ENCODE measurements at places on chromosomes 7 and 10. TPM values are rescaled to one million over a fixed set of nuclear protein-coding genes. Genes with fewer than 3 reads are reported as not detected.

DNA sequence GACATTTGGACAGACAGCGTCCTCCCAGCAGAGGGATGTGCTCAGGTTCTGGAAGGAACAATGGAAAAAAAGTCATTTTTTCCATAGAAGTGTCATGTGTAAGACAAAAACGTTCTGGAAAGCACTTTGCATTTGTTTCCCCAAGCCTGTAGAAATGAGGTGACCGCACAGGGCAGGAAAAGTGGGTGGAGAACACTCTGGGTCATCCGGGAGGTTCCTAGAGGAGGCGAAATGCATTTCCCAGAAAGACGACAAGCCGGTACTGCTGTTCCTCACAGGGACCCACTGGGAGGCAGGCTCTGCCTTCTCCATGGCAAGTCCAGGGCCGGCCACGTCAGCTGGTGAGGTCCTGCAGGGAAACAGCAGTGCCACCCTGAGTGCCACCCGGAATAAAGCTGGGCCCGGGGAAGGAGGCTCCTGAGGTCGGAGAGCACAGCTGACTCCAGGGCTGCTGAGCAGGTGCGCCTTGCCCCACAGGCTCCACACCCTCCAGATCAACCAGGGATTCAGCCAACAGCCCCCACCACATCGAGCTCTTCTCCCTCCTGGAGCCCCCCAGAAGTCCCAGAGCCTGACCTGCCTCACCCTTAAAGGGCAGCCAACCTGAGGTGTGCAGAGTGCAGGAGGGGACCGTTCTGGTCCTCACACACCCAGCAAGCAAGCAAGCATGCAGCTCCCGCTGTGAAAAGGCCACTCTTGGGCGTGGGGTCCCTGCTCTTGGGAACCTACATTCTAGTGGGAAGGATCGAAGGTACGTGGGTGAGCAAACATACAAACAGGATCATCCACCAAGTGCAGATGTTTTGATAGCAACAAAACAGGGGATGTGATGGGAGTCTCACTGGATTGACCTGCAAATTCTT lies 28.8 kb upstream of the INPP5A start:
- no peak overlapping the region for H3K4me3 ChIP-seq
- no peaks in the 10 kb centered on the region for H3K4me1 ChIP-seq
- H3K27me3 ChIP-seq: no peaks in the 10 kb centered on the region
- no peak for DNase-seq

- no peaks in the 10 kb centered on the region for H3K36me3 ChIP-seq
- peak; percentile 72 for DNase-seq
- H3K27ac ChIP-seq: no peak overlapping the region
- no peaks in the 10 kb centered on the region for H3K4me1 ChIP-seq
- no peaks in the 10 kb centered on the region for H3K27me3 ChIP-seq
Measured at GRCh38 chr10:106440355-106440754, 724.2 kb downstream of the SORCS1 start.

GRCh38 chr7:133742709-133743538 lies 384.2 kb upstream of the LRGUK start:
- H3K4me1 ChIP-seq: no peaks in the 10 kb centered on the region
- no peak for DNase-seq
- H3K4me3 ChIP-seq: no peak overlapping the region
- H3K36me3 ChIP-seq: no peaks in the 10 kb centered on the region
- no peaks in the 10 kb centered on the region for H3K27me3 ChIP-seq

- H3K4me1 ChIP-seq: no peaks in the 10 kb centered on the region
- DNase-seq: peak; percentile 46
- H3K4me3 ChIP-seq: no peak overlapping the region
- H3K27ac ChIP-seq: no peak overlapping the region
- no peaks in the 10 kb centered on the region for H3K36me3 ChIP-seq
Measured at GRCh38 chr7:69418869-69419670, 179.2 kb upstream of the AUTS2 start.

DNA sequence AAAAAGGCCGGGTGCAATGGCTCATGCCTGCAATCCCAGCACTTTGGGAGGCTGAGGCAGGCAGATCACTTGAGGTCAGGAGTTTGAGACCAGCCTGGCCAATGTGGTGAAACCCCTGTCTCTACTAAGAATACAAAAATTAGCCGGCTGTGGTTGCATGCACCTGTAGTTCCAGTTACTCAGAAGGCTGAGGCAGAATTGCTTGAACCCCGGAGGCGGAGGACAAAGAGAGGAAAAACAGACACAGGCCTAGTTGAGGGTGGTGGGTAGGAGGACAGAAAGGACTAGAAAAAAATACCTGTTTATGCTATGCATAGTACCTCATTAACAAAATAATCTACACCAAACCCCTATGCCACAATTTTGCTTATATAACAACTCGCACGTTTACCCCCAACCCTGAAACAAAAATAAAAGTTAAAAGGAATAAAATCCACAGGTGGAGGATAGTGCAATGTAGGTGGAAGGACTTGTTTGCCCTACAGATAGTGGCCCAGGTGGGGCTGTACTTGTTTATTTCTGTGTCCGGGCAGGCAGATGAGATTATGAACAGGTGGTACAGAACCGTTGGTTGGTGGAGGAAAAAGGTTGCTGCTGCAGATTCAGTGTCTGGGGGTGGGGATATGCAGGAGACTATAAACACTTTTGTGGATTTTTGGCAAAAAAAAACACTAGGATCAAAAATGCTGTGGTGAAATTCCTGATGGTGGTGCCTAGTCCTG lies 5.1 kb downstream of the ZNF680 start:
- H3K36me3 ChIP-seq: no peaks in the 10 kb centered on the region
- peaks cover 9% of the 10 kb centered on the region for H3K4me1 ChIP-seq
- no peaks in the 10 kb centered on the region for H3K27me3 ChIP-seq
- DNase-seq: no peak
- no peak overlapping the region for H3K4me3 ChIP-seq

DNA sequence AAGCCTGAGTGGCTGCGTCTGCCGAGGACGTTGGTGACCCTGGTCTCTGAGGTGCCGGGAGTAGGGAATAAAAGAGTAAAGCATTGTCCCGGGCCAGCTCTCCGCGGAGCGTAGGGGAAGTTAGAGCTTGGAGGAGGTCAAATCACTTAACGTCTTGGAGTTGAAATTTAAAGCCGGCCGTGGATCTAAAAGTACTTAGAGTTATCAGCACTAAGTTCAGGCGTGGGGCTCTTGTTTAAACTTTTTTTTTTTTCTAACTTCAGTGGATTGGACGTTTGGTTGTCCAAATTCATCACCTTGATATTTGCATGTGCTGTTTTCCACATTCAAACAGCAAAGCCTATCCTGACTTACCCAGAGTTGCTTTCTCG lies 700 bp downstream of the NIPSNAP2 start:
- H3K27me3 ChIP-seq: no peaks in the 10 kb centered on the region
- no peaks in the 10 kb centered on the region for H3K36me3 ChIP-seq
- peak overlapping the region; percentile 69 for H3K4me3 ChIP-seq
- H3K4me1 ChIP-seq: peaks cover 7% of the 10 kb centered on the region
- DNase-seq: no peak
- peak overlapping the region; percentile 65 for H3K27ac ChIP-seq

- no peak for DNase-seq
- H3K27me3 ChIP-seq: no peaks in the 10 kb centered on the region
- H3K4me1 ChIP-seq: no peaks in the 10 kb centered on the region
Measured at GRCh38 chr7:97317575-97317974, 200.1 kb downstream of the SDHAF3 start.

- peak overlapping the region; percentile 76 for H3K4me3 ChIP-seq
- H3K4me1 ChIP-seq: peaks cover 29% of the 10 kb centered on the region
- no peaks in the 10 kb centered on the region for H3K36me3 ChIP-seq
- no peak overlapping the region for H3K27ac ChIP-seq
- no peak for DNase-seq
Measured at GRCh38 chr10:7410301-7410861, 453 bp downstream of the SFMBT2 start.

DNA sequence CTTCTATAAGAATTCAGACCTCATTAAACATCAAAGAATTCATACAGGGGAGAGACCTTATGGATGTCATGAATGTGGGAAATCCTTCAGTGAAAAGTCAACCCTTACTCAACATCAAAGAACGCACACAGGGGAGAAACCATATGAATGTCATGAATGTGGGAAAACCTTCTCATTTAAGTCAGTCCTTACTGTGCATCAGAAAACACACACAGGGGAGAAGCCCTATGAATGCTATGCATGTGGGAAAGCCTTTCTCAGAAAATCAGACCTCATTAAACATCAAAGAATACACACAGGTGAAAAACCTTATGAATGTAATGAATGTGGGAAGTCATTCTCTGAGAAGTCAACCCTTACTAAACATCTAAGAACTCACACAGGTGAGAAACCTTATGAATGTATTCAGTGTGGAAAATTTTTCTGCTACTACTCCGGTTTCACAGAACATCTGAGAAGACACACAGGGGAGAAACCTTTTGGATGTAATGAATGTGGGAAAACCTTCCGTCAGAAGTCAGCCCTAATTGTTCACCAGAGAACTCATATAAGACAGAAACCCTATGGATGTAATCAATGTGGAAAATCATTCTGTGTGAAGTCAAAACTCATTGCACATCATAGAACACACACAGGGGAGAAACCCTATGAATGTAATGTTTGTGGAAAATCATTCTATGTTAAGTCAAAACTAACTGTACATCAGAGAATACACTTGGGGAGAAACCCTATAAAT lies 24.1 kb downstream of the ZNF37A start:
- H3K27me3 ChIP-seq: no peaks in the 10 kb centered on the region
- H3K27ac ChIP-seq: no peak overlapping the region
- peak; percentile 38 for DNase-seq
- H3K36me3 ChIP-seq: peaks cover 27% of the 10 kb centered on the region

- no peaks in the 10 kb centered on the region for H3K27me3 ChIP-seq
- H3K27ac ChIP-seq: no peak overlapping the region
- DNase-seq: no peak
- no peak overlapping the region for H3K4me3 ChIP-seq
- no peaks in the 10 kb centered on the region for H3K4me1 ChIP-seq
Measured at GRCh38 chr10:13315361-13315760, 15.5 kb upstream of the PHYH start.

DNA sequence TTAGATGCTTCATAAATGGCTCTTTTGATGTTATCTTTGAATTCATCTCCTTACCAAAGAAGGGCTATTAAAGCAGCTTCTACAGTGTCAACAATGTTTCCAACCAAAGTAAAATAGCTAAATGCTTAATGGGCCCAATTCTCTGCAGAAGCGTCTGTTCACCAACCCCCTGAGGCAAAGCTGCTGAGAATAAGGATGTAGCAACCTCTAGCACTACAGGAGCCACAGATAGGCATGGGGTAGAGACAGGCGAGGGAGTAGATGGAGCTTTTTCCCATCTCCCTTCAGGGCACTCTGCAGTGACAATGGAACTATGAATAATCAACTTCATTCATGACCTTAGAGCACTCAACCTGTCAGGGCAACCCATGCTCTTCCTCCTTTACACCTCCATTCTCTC lies 134.1 kb downstream of the FZD1 start:
- no peak for DNase-seq
- H3K4me1 ChIP-seq: no peaks in the 10 kb centered on the region
- H3K4me3 ChIP-seq: no peak overlapping the region

- no peak overlapping the region for H3K27ac ChIP-seq
- no peaks in the 10 kb centered on the region for H3K27me3 ChIP-seq
- H3K36me3 ChIP-seq: no peaks in the 10 kb centered on the region
- peaks cover 1% of the 10 kb centered on the region for H3K4me1 ChIP-seq
Measured at GRCh38 chr7:18535810-18536415, 40.4 kb downstream of the HDAC9 start.

- no peak for DNase-seq
- H3K4me1 ChIP-seq: no peaks in the 10 kb centered on the region
- no peaks in the 10 kb centered on the region for H3K27me3 ChIP-seq
- H3K36me3 ChIP-seq: no peaks in the 10 kb centered on the region
Measured at GRCh38 chr7:23791721-23792120, 81.7 kb downstream of the STK31 start.

GRCh38 chr7:33048257-33048656 lies 14.3 kb downstream of the NT5C3A start:
- H3K4me1 ChIP-seq: peaks cover 3% of the 10 kb centered on the region
- no peak overlapping the region for H3K27ac ChIP-seq
- H3K27me3 ChIP-seq: no peaks in the 10 kb centered on the region
- no peak overlapping the region for H3K4me3 ChIP-seq
- DNase-seq: no peak
- no peaks in the 10 kb centered on the region for H3K36me3 ChIP-seq

DNA sequence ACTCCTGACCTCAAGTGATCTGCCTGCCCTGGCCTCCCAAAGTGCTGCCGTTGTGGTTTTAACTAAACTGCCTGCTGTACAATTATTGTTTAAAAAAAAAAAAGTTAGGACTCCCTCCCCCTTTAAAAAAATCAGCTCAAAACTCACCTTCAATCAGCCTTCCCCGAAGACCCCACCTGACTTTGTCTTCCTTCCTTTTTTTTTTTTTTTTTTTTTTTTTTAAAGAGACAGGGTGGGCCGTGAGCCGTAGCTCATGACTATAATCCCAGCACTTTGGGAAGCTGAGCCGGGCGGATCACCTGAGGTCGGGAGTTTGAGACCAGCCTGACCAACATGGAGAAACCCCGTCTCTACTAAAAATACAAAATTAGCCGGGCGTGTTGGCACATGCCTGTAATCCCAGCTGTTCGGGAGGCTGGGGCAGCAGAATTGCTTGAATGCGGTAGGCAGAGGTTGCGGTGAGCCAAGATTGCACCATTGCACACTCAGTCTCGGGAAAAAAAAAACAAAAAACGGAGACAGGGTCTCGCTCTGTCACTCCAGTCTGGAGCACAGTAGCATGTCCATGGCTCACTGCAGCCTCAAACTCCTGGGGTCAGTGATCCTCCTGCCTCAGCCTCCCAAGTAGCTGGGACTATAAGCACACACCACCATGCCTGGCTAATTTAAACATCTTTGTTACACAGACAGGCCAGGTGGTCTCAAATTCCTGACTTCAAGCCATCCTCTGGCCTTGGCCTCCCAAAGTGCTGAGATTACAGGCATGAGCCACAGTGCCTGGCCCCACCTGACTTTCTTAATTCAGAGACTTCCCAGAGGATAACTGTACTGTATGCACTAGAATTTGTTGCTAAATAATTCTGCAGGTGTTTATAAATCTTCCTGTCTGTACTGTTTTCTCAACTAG lies 3.2 kb downstream of the FIS1 start:
- H3K4me1 ChIP-seq: peaks cover 9% of the 10 kb centered on the region
- no peak for DNase-seq
- peaks cover 5% of the 10 kb centered on the region for H3K36me3 ChIP-seq
- no peaks in the 10 kb centered on the region for H3K27me3 ChIP-seq

GRCh38 chr7:73443548-73444255 lies 10.1 kb downstream of the FZD9 start:
- H3K27ac ChIP-seq: no peak overlapping the region
- DNase-seq: no peak
- no peaks in the 10 kb centered on the region for H3K4me1 ChIP-seq
- H3K27me3 ChIP-seq: no peaks in the 10 kb centered on the region

STOX1 gene
- total RNA-seq: 0.12 TPM

TRUB1 gene
- total RNA-seq: 23.0 TPM

LGI1 gene
- total RNA-seq: 2.0 TPM

OPALIN gene
- total RNA-seq: not detected

BBIP1 gene
- 26.3 TPM for total RNA-seq
